PC-9 (cell line): ENCODE measurements at places on chromosomes 3 and 15. TPM values are rescaled to one million over a fixed set of nuclear protein-coding genes. Genes with fewer than 3 reads are reported as not detected.

GRCh38 chr3:182385356-182385755 is 407.9 kb upstream of the ATP11B start:
- H3K36me3 ChIP-seq, result no peaks in the 10 kb centered on the region
- H3K27ac ChIP-seq, result no peak overlapping the region
- no peak overlapping the region for H3K4me3 ChIP-seq

DNA sequence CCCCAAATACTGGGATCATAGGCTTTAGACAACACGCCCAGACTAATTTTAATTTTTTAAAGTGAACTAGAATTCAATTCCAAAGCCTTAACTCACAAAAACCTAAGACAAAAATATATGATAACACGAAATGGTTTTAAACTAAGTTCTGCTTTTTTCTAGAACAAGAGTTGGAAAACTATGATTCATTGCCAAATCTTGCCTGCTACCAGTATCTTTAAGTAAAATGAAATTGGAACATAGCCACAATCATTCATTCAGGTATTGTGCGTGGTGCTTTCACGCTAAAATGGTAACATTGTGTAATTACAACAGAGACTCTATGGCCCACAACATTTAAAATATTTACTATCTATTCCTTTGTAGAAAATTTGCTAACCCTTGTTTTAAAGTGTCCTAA is 488.0 kb upstream of the ZNF385D start:
- no peaks in the 10 kb centered on the region for H3K4me1 ChIP-seq
- no peaks in the 10 kb centered on the region for H3K27me3 ChIP-seq
- H3K4me3 ChIP-seq, result no peak overlapping the region
- no peak for DNase-seq
- H3K36me3 ChIP-seq, result no peaks in the 10 kb centered on the region

GRCh38 chr15:69004011-69004410 is 10.5 kb upstream of the NOX5 start:
- no peaks in the 10 kb centered on the region for H3K36me3 ChIP-seq
- no peaks in the 10 kb centered on the region for H3K4me1 ChIP-seq
- no peak for DNase-seq
- H3K27ac ChIP-seq, result no peak overlapping the region
- H3K27me3 ChIP-seq, result no peaks in the 10 kb centered on the region
- H3K4me3 ChIP-seq, result no peak overlapping the region

GRCh38 chr3:132285620-132285945 is 31.6 kb upstream of the ACP3 start:
- peaks cover 12% of the 10 kb centered on the region; the same call in 1 of the 2 replicates for H3K4me1 ChIP-seq
- H3K4me3 ChIP-seq, result no peak overlapping the region
- no peaks in the 10 kb centered on the region for H3K36me3 ChIP-seq
- no peak overlapping the region for H3K27ac ChIP-seq
- no peaks in the 10 kb centered on the region for H3K27me3 ChIP-seq
- DNase-seq, result no peak

DNA sequence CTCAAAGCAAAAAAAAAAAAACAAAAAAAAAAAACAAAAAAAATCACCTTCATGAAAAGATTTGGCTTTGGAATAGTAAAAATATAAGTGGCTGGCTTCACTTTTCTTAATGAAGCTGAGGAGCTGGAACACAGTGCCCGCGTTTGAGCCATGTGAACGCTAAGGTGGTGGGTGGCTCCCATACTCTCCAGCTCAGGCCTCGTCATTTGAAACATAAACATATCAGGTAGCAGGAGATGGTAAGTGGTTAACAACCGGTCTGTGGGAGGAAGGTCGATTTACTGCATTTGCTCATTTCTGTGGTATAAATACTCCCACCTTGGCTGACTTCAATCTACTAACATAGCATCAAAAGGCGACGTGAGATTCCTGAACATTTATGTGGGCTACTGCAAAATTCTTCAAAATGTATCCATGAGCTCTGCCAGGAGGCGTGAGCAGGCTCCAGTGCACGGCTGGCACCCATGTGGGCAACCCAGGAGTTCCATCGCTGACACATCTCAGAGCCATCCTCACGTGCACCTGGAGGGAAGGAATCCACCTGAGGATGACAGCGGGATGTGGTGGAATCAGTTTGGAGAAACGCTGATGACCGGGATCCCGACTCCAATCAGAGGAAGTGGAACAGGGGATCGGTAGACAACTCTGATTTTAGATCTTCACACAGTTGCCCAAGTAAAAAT is 157.6 kb downstream of the ATP10A start:
- no peak for DNase-seq
- no peaks in the 10 kb centered on the region for H3K36me3 ChIP-seq
- H3K4me3 ChIP-seq, result no peak overlapping the region

- H3K4me1 ChIP-seq, result peaks cover 22% of the 10 kb centered on the region
- no peak overlapping the region for H3K4me3 ChIP-seq
- H3K36me3 ChIP-seq, result no peaks in the 10 kb centered on the region
- DNase-seq, result peak; percentile 11
- H3K27ac ChIP-seq, result no peak overlapping the region
- H3K27me3 ChIP-seq, result no peaks in the 10 kb centered on the region
Measured at GRCh38 chr3:188635258-188636042, 481.5 kb downstream of the LPP start.

- H3K27me3 ChIP-seq, result no peaks in the 10 kb centered on the region
- no peaks in the 10 kb centered on the region for H3K36me3 ChIP-seq
- H3K4me3 ChIP-seq, result no peak overlapping the region
- no peak for DNase-seq
- H3K27ac ChIP-seq, result no peak overlapping the region
Measured at GRCh38 chr15:93694033-93694432, 537.3 kb upstream of the MCTP2 start.

- H3K27ac ChIP-seq, result no peak overlapping the region
- no peaks in the 10 kb centered on the region for H3K36me3 ChIP-seq
- no peaks in the 10 kb centered on the region for H3K27me3 ChIP-seq
- no peaks in the 10 kb centered on the region for H3K4me1 ChIP-seq
- H3K4me3 ChIP-seq, result no peak overlapping the region
Measured at GRCh38 chr15:30979457-30979856, 12.0 kb downstream of the MTMR10 start.

- H3K4me1 ChIP-seq, result no peaks in the 10 kb centered on the region
- no peak overlapping the region for H3K4me3 ChIP-seq
- no peaks in the 10 kb centered on the region for H3K27me3 ChIP-seq
- H3K27ac ChIP-seq, result 0 out of 2 replicates have a peak overlapping the region, but pooled peaks have one; percentile 23
Measured at GRCh38 chr15:67188551-67189218, 65.8 kb downstream of the AAGAB start.

Gene CELF6
- total RNA-seq, result not detected in 2 replicates

DNA sequence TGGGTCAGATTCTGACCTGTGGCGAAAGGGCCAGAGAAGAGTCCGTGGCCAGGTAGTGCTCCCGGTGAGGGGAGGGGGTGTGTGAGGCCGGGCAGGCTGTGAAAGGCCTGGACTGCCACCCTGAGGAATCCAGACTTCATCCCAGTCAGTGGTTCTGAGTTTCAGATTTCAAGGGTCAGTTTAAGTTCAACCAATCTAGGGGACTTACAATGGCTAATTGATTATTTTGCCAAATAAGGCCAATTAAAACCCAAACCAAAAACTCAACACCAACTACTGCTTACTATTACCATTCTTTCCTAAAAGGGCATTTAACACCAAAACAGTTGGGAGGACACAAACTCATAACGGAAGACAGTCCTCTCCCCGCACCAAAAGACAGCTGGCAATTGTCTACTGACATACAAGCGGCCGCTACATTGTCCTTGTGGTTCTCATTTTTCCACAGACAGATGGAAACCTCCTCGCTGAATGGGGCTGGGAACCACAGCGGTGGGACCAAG is 30.5 kb downstream of the TMEM44 start:
- H3K27me3 ChIP-seq, result no peaks in the 10 kb centered on the region
- DNase-seq, result no peak
- no peak overlapping the region for H3K4me3 ChIP-seq
- no peaks in the 10 kb centered on the region for H3K36me3 ChIP-seq
- no peak overlapping the region for H3K27ac ChIP-seq

DNA sequence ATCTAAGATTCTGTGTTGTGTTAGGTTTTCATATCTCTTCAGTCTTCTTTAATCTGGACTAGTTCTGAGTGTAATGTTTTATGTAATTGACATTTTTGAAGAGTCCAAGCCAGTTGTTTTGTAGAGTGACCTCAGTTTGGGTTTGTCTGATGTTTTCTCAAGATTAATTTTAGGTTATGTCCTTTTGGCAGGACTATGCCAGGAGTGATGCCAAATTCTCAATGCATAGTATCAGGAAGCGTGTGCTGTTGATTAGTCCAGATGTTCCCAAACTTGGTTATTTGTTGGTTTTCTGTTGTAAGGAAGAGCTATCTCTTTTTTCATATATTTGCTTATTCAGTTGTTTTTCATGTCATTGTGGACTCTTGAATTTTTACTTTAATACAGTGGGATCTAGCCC is 32.6 kb downstream of the NMD3 start:
- H3K4me1 ChIP-seq, result no peaks in the 10 kb centered on the region
- no peak overlapping the region for H3K4me3 ChIP-seq
- H3K27ac ChIP-seq, result no peak overlapping the region
- DNase-seq, result no peak

DNA sequence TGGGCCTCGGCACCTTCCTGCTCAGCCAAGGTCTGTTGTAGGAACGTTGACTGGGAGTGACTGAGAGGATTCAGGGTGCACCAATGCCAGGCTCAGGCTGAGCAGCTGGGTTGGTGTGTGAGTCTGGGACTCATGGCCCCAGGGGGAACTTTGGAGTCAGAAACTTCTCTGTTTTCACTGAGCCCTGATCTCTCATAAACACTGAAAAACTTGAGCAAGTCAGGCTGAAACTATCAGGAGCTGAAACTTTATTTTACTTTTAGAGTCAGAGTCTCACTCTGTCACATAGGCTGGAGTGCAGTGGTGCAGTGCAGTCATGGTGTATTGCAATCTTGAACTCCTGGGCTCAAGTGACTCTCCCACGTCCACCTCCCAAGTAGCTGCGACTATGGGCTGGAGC is 3.0 kb downstream of the TRAK1 start:
- H3K27ac ChIP-seq, result no peak overlapping the region
- no peak for DNase-seq
- no peak overlapping the region for H3K4me3 ChIP-seq
- no peaks in the 10 kb centered on the region for H3K27me3 ChIP-seq

DNA sequence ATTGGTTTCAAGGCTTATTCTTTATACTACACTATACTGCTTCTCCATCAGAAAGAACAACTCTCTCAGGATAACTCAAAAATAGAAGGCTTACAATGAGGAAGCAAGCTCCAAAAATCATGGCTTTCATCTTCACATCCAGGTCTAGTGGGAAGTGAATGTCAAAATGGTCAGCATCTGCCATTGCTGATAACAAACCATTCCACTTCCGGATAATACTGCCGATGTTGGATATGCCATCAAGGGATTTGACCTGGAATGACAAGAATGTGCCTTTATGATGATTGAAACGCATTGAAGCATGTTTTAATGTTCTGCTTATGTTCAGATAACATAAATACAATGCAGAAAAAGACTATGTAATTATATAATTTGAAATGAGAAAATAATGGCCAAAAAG is 34.0 kb upstream of the PLOD2 start:
- DNase-seq, result no peak
- no peaks in the 10 kb centered on the region for H3K36me3 ChIP-seq
- H3K27ac ChIP-seq, result no peak overlapping the region
- no peak overlapping the region for H3K4me3 ChIP-seq
- no peaks in the 10 kb centered on the region for H3K4me1 ChIP-seq

- peaks cover 15% of the 10 kb centered on the region for H3K4me1 ChIP-seq
- H3K27me3 ChIP-seq, result no peaks in the 10 kb centered on the region
- no peak for DNase-seq
Measured at GRCh38 chr3:128327606-128328031, 139.1 kb downstream of the DNAJB8 start.

DNA sequence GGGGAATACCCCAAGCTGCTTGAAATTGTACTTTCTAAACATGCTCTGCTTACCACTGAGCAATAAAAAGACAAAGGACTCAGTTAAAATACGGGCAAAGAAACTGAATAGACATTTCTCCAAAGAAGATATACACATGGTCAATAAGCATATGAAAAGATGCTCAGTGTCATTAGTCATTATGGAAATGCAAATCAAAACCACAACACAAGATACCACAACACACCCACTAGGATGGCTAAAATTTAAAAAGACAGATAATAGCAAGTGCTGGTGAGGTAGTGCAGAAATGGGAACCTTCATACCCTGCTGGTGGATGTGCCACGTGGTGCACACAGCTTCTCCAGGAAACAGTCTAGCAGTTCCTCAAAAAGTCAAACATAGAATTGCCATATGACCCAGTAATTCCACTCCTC is 21.3 kb downstream of the LRIG1 start:
- H3K4me1 ChIP-seq, result no peaks in the 10 kb centered on the region
- no peak overlapping the region for H3K4me3 ChIP-seq
- DNase-seq, result no peak
- H3K27ac ChIP-seq, result no peak overlapping the region

DNA sequence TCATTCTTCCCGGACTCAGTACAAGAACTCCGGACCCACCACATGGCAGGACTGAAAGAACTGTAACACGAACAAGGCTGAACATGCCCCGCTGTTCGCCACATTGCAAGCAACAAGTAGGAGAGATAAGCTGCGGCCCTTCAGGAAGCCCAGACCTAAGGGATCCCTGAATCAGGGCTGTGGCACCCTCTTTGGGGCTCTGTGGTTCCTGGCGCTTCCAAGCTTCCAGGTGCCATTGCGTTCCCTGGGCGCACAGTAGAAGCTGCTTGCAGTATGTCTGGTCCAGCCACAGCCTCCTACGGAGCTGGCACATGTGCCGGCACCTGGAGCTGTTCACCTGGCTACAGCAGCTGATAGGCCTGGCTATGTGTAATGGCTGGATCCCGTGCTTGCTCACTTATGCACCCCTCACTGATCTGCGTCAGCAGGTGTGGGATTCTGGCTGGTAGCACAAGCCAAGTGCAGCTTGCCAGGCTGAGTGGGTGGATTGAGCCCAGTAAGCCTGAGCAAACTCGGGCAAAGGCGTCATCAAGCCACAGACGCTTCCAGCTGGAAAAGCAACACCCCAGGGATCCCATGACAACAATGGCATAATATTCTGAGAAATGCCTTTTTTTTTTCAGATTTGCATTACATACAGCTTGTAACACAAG is 748.6 kb upstream of the GBE1 start:
- H3K36me3 ChIP-seq, result no peaks in the 10 kb centered on the region
- H3K4me3 ChIP-seq, result no peak overlapping the region
- no peak overlapping the region for H3K27ac ChIP-seq
- H3K27me3 ChIP-seq, result no peaks in the 10 kb centered on the region
- no peak for DNase-seq
